Psoas muscle (tissue), 8 donors: ENCODE measurements at places on chromosomes 1 and 21. TPM values are rescaled to one million over a fixed set of nuclear protein-coding genes. Genes with fewer than 3 reads are reported as not detected.

DNA sequence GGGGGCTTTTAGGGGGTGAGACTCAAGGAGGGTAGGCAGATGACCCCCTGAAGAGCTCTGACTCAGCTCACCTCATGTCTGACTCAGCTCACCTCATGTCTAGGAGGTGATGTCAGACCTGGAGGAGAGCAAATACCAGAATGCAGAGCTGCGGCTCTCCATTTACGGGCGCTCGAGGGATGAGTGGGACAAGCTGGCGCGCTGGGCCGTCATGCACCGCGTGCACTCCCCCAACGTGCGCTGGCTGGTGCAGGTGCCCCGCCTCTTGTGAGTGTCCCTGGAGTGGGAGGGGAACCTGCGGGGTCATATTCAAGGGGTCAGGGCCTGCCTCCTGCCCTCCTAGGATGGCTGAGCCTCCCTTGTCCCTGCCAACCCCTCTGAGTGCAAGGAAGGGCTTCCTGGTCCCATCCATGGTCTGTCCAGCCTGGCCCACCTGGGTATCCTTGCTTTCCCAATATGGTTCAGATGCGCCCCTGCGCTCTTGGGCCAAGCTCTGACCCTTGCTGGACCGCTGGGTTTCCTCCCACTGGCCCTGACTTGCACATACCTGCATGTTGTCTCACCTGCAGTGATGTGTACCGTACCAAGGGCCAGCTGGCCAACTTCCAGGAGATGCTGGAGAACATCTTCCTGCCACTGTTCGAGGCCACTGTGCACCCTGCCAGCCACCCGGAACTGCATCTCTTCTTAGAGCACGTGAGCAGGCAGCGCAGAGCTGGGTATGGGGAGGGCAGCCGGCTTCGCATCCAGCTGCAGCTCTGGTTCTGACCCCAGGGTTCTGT, 9.1 kb downstream of the AMPD2 start:
- DNase-seq = no peak

GRCh38 chr1:107501081-107501605, 360.3 kb downstream of the NTNG1 start:
- DNase-seq = no peak

UTP11 gene
- 91.7 TPM for polyA plus RNA-seq

SERPINC1 gene
- polyA plus RNA-seq = 0.08 TPM

DNA sequence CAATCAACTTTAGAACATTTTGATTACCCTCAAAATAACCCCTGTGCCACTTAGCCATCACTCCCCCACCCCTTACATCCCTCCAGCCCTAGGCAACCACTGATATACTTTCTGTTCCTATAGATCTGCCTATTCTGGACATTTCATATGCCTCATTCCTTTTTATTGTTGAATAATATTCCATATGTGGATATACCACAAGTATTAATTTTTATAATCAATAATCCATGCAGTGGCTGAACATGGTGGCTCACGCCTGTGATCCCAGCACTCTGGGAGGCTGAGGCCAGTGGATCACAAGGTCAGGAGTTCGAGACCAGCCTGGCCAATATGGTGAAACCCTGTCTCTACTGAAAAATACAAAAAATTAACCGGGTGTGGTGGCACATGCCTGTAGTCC, 20.1 kb upstream of the MED18 start:
- DNase-seq = no peak

- no peak for DNase-seq
Observed at GRCh38 chr1:207882692-207883091, 28.2 kb downstream of the CD34 start.

ARTN gene
- 0.44 TPM for polyA plus RNA-seq

GRCh38 chr1:147924813-147925212, 3.4 kb upstream of the GPR89B start:
- no peak for DNase-seq

GRCh38 chr21:45637883-45638282, 5.6 kb upstream of the PCBP3 start:
- DNase-seq = no peak

DNA sequence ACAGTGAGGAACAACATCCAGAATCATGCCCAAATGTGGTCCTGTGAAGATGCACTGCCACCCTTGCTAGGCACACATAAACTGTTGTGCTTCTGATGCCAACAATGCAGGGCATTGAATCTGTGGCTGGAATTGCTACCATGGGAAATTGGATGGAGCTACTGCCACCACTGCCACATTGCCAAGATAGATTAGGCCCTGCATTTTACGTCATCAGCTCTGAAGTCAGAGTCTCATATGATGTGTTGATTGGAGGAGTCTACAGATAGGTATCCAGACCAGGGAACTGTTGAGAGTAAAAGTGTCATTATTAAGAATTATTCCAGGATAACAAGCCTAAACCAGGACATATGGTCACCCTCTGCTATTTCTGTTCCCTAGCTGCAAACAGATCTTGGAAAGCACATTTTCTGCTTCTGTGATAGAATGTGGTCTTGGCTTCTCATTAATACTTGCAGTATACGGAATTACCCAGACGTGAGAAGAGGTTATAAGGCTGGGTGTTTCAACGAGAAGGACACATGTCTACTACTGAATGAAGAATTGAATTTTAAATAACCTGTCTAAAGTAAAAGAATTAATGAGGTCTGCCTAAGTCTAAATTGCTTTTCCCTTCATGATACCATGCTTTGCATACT, 106.6 kb downstream of the TNNI3K start:
- no peak for DNase-seq

GRCh38 chr1:234102583-234102982, 198.1 kb downstream of the SLC35F3 start:
- DNase-seq = no peak

PAQR7 gene
- polyA plus RNA-seq = 2.9 TPM

CLEC20A gene
- polyA plus RNA-seq = not detected

GRCh38 chr1:227604446-227604845, 41.1 kb downstream of the ZNF678 start:
- DNase-seq = no peak

DNA sequence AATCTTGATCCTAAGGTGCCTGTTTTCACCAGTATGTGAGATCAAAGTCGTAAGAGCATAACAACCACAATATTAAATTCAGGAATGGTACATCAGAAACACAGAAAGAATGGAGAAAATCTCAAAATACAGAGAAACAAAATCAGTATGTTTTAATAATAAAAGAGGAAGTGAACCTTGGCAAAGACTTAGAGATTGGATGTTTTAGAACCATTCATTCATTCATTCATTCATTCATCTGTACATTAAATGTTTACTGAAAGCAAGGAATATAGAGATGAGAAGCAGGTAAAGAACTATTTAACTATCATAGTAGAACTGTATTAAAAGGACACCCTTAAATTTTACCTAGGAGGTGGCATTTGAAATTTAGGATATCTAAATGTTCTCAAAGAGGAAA, 55.7 kb downstream of the EDEM3 start:
- DNase-seq = no peak

NPR1 gene
- polyA plus RNA-seq = 10.4 TPM

GSTM1 gene
- 41.2 TPM for polyA plus RNA-seq

GRCh38 chr1:180262628-180263488, 32.8 kb downstream of the LHX4 start:
- no peak for DNase-seq

DNA sequence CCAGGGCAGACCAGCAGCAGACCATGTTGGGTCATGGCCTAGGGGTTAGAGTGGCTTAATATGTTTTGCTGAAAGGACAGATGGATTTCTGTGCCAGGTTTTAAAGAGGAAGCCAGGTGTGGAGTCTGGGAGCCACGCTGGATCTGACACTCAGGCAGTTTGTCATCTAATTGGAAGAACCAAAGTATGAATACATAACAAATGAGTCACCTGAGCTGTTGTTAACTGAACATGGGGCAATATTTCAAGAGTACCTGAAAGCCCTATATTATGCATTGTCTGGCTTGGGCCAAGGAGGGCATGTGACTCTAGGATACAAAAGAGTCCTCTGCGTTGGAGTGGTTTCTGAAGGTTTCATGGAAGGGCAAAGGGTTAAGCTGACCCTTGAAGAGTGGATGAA, 70.6 kb downstream of the LMO4 start:
- DNase-seq = no peak

DNA sequence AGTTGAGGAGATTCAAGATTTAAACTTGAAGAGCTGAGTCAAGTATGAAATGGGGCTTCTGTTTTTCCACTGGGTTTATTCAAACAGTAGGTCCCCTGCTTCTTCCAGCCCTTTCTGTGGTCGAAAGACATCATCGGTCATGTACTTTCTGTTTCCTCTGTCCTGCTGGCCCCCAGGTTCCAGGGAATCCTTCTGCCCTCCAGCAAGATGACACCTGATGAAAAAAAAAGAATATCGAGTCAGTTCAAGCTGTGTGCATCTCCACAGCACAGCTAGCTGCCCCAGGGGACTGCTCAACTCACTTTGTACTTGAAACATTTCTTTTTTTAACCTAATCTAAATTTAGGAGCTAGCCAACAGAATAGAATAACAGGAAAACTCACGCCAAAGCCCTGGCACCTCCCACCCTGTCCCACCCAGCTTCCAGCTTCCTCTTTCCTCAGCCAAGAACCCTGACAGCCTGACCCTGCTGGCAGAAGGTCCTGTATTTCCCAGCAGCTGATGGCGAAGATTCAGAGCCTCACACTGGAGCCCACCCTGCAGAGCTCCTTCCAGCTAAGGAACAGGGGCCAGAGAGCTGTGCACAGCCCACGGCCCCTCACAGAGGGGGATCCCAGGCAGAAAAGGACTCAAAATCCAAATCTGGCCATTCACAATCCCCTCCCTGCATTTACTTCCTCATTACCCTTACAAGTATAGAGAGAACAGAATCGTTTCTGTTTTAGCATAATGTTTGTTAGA, 176.5 kb downstream of the PSMG1 start:
- peak; percentile 74 for DNase-seq

TCP10L gene
- 0.27 TPM for polyA plus RNA-seq

- no peak for DNase-seq
Observed at GRCh38 chr1:66296370-66296769, 237.6 kb upstream of the SGIP1 start.

E2F2 gene
- polyA plus RNA-seq = 0.05 TPM

DNA sequence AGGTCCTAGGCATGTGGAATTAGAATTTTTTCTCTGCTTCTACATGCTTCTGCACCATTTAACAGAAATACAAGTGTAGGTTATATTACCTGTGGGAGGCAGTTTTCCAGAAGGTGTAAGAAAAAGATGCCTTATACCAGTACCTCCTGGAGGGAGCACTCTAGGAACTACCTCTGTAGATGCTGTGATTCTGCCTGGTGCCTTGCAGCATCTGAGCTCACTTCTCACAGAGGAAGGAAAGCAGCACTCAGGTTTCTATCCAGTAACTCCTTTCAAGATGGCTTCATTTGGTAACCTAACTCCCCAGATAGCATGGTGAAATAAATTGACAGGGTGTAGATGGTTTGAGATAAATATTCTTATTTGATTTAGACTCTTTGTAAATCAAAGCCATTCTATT, 50.3 kb downstream of the GIPC2 start:
- no peak for DNase-seq

- DNase-seq = no peak
Observed at GRCh38 chr1:76038287-76039004, 36.1 kb upstream of the ST6GALNAC3 start.

DNA sequence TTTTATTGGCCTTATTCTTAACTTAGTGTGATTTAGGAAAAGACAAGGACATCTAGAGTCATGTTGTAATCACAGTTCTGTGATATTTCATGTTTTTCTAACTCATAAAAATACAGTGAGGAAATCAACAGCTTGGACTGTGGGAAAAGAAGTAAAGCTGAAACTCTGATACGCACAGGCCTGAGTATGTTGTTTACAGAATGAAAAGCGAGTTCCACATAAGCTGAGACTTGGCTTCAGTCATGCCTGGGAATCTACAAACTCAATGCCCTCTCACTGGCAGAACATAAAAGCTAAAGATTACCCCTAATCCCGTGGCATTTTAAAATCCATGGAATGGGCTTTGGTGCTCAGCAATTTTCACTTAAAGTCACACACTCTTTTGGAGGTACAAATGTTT, 23.6 kb upstream of the ATP5PO start:
- no peak for DNase-seq

PADI3 gene
- polyA plus RNA-seq = 0.01 TPM

GPR3 gene
- 0.31 TPM for polyA plus RNA-seq

ATAD3B gene
- polyA plus RNA-seq = 19.4 TPM

OPN3 gene
- polyA plus RNA-seq = 7.0 TPM

A3GALT2 gene
- polyA plus RNA-seq = not detected

MCOLN2 gene
- polyA plus RNA-seq = not detected

DNA sequence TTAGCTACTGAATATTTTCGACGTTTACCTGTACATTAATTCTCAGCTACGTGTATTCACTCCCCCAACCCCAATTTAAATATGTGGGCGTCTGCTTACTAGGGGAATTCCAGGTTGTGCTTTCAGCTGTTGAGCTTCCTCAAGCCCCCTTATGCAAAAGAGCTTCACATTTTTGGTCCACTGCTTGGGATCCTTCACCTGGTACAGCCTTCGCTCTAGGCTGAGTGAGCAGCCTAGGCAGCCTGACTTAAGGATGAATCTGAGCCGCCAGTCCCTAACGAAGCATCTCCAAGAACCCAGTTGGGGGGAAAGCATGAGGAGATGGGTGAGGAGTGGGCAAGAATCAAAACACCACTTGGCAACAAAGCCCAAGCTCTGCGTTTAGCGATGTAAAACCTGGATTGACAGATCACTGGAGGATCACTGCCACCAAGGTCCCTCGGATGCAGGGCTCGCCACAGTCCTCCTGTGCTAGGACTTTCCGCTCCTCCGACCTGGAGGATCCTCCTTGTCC, 674 bp downstream of the BCL10 start:
- no peak for DNase-seq

AGT gene
- 36.8 TPM for polyA plus RNA-seq

GRCh38 chr1:218665221-218665620, 320.1 kb downstream of the TGFB2 start:
- DNase-seq = peak; percentile 74

GRCh38 chr1:245200146-245200545, 45.4 kb downstream of the KIF26B start:
- DNase-seq = no peak

C4BPA gene
- polyA plus RNA-seq = not detected

PLEKHG5 gene
- 2.3 TPM for polyA plus RNA-seq

DNA sequence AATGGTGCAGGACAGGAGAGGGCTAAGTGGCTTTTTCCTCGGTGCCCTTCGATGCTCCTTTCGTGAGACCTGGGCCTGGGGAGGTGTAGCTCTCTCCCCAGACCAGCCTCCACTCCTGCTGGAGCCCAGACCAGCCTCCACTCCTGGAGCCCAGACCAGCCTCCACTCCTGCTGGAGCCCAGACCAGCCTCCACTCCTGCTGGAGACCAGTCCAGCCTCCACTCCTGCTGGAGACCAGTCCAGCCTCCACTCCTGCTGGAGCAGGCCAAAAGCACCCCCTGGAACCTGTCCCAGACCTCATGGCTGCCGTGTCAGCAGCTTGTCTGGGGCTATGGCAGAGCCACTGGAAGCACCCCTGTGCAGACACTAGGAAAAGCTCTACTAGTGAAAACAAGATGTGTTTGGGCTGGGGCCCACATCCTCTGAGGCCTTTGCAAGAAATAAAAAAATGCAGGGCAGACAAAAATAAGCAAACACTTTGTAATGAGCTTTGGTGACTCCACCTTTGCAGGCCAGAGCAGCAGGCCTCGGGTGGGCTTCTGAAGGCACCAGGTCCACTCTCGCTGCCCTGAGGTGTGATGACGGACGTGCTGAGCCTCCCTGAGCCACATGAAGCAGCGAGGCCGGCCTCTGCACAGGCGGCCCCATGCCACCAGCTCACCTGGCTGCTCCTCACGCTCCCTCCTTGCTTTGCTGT, 116.0 kb upstream of the IFFO2 start:
- DNase-seq = peak; percentile 42

SLC45A3 gene
- 0.15 TPM for polyA plus RNA-seq

GRCh38 chr1:151327903-151328674, 873 bp upstream of the PI4KB start:
- DNase-seq = peak; percentile 32
